Activated CD8-positive, alpha-beta memory T cell treated with anti-CD3 and anti-CD28 coated beads for 1 hour (primary cell): ENCODE measurements at places on chromosomes 11 and 22.

DNA sequence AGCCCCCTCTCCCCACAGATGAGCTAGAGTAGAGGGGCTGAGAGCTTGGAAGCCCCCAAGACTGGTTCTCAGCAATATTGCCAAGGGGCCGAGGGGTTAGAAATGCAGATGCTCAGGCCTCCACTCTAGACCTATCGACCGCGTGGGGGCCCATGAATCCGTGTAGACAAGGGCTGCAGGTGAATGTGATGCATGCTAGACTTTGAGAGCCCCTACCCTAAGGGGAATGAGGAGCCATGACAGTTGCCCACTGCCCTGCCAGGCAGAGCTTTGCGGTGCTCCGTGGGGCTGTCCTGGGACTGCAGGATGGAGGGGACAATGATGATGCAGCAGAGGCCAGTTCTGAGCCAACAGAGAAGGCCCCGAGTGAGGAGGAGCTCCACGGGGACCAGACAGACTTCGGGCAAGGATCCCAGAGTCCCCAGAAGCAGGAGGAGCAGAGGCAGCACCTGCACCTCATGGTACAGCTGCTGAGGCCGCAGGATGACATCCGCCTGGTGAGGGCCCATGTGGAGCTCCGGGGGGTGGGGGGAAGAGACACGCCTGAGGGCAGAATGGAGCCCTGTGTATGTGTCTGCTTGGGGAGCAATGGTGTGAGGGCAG is 1.3 kb downstream of the SSH3 start:
- DNase-seq, result no peak

- no peak for DNase-seq
Observed at GRCh38 chr22:45579306-45579705, 76.6 kb downstream of the FBLN1 start.

DNA sequence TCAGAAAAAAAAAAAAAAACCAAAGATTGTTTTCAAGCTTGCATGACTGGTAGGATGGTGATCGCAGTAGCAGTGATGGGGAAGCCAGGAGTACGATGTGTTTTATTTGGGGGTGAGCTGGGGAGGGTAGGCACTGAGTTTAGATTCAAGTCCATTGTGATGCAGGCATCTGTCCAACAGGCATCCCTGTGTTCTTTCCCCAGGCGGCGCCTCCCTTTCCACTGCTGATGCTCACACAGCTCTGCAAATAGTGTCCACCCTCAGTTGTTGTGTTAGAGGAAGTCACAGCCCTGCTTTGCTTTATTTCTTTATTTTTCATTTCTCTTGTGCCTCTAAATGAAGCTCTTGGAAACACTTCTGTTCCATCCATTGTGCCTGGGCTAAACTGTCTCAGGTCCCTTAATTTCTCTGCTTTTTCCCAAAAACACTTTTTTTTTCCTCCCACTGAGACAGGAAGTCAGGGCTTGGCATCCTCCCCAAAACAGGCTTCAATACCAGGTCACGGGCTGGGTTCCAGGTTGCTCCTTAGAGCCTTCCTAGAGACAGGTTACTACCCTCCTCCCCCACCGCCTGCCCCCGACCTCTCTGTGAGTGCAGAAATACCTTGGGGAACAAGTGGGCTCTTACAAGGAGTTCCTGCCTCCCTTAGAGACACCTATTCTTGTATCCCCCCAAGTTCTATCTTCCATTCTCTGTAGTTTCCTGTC is 38.6 kb upstream of the HSPA8 start:
- no peak for DNase-seq

GRCh38 chr11:133386852-133387251 is 145.4 kb downstream of the OPCML start:
- no peak for DNase-seq

GRCh38 chr11:66835768-66836405 is 7.4 kb upstream of the RCE1 start:
- DNase-seq, result no peak

GRCh38 chr22:49327411-49328117 is 500.1 kb downstream of the BRD1 start:
- DNase-seq, result no peak

GRCh38 chr11:64461081-64461480 is 102.1 kb downstream of the RPS6KA4 start:
- no peak for DNase-seq

GRCh38 chr22:32617271-32617670 is 142.7 kb downstream of the FBXO7 start:
- no peak for DNase-seq

GRCh38 chr22:31647523-31648320 is 14.3 kb downstream of the PISD start:
- no peak for DNase-seq

GRCh38 chr22:26394777-26395176 is 34.3 kb upstream of the ASPHD2 start:
- no peak for DNase-seq
